ENCODE measurements at places on chromosomes 2 and 18.
A peak's percentile ranks its signal among the peaks of the same experiment; 100 is the strongest.

- peak; percentile 49 for DNase-seq
These were observed 27.5 kb downstream of the EML4 start for GRCh38 chr2:42196403-42197267.

DNA sequence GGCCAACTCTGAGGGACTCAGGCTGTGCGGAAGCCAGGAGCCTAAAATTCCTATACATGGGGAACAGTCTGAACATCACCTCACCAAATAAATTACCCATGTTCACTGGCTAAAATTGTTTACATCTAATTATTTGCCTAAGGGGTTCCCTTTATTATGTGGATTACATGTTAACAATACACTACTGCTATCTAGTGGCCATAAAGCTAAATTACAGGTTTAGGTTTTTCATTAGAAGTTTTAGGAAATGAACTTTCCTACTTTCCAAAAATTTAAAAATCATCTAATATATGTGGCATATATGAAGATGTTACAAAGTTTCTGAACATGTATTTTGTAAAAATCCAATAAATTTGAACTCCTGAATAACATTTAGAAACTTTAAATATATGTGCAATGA, 40.3 kb downstream of the PLA2R1 start:
- DNase-seq = no peak

GRCh38 chr2:220556658-220557057, 929.2 kb downstream of the SLC4A3 start:
- peak; percentile 78 for DNase-seq

GRCh38 chr2:114442510-114442909, at the start of gene DPP10:
DPP10 (plus strand) TSS chr2:114442641.
- DNase-seq = no peak

GRCh38 chr2:232568161-232568560, 17.7 kb downstream of the EIF4E2 start:
- peak; percentile 61 for DNase-seq

GRCh38 chr2:107305966-107306365, 420.0 kb upstream of the ST6GAL2 start:
- no peak for DNase-seq

DNA sequence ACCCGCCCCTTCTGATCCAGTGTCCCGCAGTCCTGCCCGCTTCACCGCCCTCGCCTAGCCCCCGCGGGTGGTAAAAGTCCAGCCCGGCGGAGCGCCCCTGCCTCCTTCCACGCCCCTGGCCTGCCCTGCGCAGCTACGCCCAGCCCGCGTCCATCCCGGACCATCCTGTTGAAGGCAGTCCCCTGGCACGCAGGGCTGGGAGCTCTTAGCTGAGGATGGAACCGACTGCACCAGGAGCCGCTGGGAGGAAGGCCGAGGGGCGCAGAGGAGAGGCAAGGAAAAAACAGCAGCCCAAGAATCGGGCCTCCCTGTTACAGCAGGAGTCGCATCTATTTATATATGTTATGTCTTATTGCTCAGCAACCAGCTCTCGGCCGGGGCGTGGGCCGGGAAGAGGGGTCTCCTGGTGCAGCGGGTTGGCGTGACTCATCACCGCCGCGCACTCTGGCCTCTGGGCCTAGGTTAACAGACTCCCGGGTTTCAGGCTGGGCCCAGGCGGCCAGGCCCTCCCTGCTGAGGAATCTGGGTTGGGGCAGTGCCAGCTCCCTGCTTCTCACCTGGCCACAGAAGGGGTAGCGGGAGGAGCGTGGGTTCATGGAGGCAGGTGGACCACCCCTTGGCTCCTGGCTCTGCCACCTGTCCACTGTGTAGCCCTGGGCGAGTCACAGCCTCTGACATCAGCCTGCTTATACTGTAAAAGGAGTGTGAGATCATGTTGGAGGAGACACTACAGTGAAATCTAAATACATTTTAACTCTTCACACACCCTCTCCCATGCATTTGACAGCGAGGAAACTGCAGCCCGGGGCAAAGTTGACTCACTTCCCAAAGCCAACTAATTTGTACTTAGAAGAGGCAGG, 13.4 kb upstream of the MAP3K2 start:
- DNase-seq = peak; percentile 49

DNA sequence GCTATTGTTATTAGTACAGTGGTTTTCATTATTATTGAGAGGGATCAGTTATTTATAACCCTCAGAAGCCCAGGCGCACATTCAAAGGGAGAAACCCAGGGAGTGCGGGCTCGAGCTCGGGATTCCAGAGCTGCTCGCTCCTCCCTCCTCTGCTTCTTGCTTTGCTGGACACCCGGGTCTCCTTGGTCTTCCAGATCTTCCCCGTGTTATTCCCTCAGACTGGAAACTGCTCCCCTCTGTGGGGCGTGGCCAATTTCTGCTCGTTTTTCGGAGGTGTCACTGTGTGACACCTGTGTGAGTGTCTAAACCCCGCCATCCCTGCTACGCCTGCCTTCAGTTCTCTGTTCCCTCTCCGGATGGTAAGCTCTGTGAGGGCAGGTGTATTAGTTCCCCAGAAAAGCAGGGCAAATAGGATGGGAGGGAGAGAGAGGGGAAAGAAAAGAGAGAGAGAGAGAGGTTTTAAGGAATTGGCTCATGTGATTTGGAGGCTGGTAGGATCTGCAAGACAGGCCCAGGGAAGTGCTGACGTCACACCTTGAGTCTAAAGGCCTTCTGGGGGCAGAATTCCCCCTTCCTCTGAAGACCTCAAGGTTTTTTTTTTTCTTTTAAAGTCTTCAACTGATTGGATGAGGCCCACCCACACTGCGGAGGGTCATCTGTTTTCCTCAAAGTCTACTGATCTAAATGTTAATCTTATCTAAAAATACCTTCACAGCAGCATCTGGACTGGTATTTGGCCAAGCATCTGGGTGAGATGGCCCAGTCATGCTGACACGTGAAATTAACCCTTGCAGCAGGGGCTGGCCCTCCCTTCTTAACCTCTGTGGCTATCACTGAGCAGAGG, 457.3 kb upstream of the ID2 start:
- DNase-seq = no peak

- DNase-seq = no peak
These were observed 759.4 kb downstream of the CBLN2 start for GRCh38 chr18:71784777-71785176.

GRCh38 chr2:186925514-186925913, 76.5 kb upstream of the ZSWIM2 start:
- no peak for DNase-seq

GRCh38 chr2:185284696-185285095, 453.9 kb upstream of the FSIP2 start:
- DNase-seq = no peak

- no peak for DNase-seq
These were observed 51.2 kb downstream of the HDAC4 start for GRCh38 chr2:239349453-239350135.

- DNase-seq = no peak
These were observed 1.5 kb upstream of the ASB18 start for GRCh38 chr2:236265675-236266074.

- DNase-seq = peak; percentile 81
These were observed 38.7 kb downstream of the SCG2 start for GRCh38 chr2:223563462-223563861.

DNA sequence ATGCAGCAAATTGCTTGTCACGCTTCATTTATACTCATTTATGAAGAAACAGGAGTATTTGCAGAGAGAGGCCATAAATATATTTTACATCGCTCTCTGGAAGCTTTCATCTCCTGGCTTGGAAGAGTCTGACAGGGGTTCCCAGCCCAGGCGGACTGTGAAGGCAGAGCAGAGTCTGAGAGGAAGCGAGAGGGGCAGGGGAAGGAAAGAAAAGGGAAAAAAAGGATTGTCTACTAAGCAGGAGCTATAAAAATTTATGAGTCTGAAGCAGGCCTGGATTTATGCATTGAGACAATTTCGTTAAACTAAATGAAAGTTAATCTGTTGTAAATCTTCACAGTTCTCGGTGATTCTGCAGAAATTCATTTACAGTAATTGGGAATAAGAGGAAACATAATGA, 143.9 kb upstream of the GYPC start:
- no peak for DNase-seq

DNA sequence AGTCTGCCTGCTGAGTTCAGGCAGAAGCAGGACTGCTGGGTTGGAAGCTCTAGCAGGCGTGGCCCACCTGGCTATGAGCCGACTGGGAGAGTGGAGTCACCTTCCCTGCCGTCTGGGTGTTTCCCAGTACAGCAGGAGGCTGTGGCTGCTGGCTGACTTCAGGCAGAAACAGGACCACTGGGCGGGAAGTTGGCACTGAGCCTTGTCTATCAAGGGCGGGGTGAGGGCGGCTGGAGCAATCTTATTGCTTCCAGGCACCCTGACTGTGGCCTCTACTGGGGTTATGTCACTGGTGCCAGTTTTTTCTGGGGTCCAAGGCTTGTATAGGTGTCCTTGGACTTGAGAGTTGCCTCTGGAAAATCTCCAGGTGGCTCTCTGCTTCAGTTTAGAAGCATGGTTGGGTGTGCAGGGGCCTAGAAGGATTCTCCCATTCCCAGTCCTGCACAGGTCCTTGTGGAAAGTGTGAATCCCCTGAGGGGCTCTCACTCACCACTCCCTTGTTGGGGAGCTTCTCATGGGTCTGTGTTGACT, 30.5 kb downstream of the LTBP1 start:
- DNase-seq = no peak

GRCh38 chr2:20185176-20186022, 39.5 kb downstream of the SDC1 start:
- peak; percentile 95 for DNase-seq

DNA sequence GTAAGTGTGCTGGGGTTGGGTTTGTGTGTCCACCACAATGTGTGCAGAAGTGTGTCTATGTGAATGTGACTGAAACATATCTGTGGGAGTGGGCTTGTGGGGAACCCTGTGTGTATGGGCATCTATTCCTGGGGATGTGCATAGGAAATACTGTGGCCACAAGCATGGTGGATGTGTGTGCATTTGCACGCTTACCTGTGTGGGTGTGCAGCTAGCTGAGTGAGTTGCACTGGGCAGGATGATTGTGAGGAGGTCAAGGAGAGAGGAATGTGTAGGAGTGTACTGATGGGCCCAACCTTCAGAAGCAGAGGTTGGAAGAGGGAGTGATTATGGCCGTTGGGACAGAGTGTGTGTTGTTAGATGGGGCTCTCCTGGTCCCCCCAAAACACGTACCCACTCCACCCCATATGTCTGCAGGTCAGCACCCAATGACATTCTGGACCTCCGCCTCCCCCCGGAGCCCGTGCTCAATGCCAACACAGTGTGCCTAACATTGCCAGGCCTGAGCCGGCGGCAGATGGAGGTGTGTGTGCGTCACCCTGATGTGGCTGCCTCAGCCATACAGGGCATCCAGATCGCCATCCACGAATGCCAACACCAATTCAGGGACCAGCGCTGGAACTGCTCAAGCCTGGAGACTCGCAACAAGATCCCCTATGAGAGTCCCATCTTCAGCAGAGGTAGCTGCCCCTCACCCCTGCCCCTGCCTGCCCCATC, 1.2 kb downstream of the WNT10A start:
- DNase-seq = no peak

DNA sequence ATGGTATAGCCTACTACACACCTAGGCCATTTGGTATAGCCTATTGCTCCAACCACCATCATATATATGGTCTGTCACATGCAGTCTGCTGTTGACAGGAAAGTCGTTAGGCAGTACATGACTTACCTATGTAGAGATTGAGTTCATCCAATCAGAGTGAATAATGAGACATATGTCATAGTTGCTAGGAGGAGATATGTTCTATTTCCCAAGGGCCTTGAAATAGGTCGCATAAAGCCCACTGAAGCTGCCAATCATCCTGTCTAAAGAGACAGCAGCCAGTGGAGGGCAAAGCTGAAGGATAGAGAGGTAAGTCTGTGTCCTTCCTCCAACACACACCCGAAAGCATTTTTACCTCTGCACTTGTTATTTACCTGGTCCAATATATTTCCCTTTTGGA, 263.4 kb downstream of the PTPRM start:
- no peak for DNase-seq

DNA sequence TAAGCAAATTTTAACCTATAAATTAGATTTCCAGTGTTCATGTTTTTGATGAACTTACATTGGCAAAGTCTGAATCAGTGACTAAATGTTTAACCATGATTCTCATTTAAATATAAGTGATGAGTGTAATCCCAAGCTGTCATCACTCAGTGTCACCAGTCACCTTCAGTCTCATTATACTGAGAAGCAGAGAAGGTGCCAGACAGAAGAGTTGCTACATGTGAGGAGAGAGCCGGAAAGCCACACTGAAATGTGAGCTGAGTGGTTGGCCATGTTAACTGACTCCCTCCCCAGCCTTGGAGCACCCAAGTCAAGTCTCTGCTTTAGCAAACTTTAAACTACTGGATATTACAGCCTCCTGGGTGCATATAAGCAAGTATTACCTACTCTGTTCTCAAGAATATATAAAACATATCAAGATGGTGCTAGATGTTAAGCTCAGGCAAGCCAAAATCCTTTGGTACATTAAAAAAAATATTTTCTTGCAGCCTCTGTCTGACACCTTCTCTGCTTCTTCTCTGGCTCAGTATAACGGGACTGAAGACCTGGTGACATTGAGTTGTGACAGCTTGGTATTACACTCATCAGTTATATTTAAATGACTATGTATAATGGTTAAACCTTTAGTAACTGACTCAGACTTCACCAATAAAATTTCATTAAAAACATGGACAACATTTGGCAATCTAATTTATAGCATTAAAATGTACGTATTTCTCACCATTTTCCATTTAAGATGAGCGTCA, 75.8 kb upstream of the MAP3K20 start:
- no peak for DNase-seq

GRCh38 chr18:44938720-44939665, 258.3 kb downstream of the SETBP1 start:
- no peak for DNase-seq

DNA sequence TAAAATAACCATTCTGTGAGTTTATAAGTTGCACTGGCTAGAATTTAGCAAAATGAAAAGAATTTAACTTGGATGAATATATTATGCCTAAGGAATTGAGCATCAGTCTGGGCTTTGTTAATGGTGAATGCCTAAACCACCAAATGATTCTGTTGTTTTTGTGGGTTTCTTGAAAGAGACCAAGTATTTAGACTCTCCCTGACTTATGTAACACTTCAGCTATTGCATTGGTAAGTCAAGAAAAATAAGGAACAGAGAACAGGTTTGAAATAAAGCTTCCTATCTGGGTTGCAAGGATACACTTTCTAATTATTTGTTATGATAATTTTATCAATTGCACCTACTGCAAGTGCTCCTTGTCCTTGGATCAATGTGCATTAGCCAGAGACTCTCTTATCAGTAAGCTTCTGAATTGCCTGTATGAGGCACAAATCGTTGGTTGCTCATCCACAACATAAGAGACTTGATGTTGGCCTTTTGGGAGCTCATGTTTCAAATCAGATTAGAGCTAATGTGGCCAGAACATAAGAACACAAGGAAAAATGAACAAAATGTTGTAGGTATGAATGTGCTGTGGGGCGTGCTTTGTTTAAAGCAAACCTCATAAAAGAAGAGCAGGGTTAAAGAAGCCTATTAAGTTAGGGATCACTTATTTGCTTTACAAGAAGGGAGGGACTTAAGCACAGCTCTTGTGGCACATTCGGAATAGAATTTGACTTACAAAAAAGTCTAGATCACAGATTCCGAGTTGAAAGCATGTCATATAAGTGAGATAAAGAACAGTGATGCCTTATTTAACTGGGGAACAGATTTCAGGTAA, 37.2 kb downstream of the PRKCE start:
- no peak for DNase-seq

Data from RCC 7860 (cell line).